ENCODE measurements at places on chromosomes 5 and 9. TPM values are rescaled to one million over a fixed set of nuclear protein-coding genes. Genes with fewer than 3 reads are reported as not detected.

GRCh38 chr9:90774071-90774470, 27.5 kb upstream of the SYK start:
- H3K36me3 ChIP-seq, result no peaks in the 10 kb centered on the region
- no peak overlapping the region for H3K27ac ChIP-seq
- no peaks in the 10 kb centered on the region for H3K4me1 ChIP-seq
- peaks cover 13% of the 10 kb centered on the region for H3K27me3 ChIP-seq

DNA sequence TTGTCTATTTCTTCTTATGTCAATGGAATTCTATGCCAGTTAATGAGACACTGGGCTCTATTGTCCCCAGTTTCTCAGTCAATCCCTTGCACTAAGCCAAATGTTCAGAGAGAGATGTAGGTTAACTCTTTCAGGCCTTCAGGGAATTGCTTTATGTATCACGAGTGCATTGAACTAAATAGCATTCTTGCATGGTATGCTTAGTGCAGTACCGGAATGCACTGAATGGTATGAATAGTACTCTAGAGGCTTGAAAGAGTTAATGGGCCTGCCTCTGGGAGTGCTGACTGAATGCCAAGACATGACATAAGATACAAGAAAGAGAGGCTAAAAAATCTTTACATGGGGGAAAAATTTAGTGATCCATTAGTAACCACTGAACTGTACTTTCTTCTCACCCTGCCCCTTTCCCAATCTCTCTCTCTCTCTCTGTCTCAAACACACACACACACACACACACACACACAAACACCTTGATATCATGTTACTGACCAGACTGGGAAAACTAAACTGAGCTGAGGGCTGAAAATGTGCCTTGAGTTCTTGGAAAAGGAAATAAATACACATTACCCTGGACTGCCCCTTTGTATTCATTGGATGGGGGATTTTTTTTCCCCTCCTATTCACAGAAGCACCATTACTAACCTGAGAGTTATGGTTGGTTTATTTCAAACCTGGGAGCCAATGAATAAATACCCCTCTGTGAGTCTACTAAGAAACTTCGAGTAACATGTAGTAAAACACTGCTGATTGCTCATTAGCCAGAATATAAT, 35.4 kb upstream of the TMC1 start:
- no peak for DNase-seq
- H3K36me3 ChIP-seq, result no peaks in the 10 kb centered on the region
- H3K4me3 ChIP-seq, result no peak overlapping the region
- no peaks in the 10 kb centered on the region for H3K4me1 ChIP-seq
- peaks cover 3% of the 10 kb centered on the region for H3K27me3 ChIP-seq

GRCh38 chr9:37107701-37108100, 12.7 kb upstream of the ZCCHC7 start:
- H3K27ac ChIP-seq, result no peak overlapping the region
- H3K4me1 ChIP-seq, result no peaks in the 10 kb centered on the region
- DNase-seq, result no peak
- no peaks in the 10 kb centered on the region for H3K36me3 ChIP-seq
- peaks cover 53% of the 10 kb centered on the region for H3K27me3 ChIP-seq
- H3K4me3 ChIP-seq, result no peak overlapping the region

DNA sequence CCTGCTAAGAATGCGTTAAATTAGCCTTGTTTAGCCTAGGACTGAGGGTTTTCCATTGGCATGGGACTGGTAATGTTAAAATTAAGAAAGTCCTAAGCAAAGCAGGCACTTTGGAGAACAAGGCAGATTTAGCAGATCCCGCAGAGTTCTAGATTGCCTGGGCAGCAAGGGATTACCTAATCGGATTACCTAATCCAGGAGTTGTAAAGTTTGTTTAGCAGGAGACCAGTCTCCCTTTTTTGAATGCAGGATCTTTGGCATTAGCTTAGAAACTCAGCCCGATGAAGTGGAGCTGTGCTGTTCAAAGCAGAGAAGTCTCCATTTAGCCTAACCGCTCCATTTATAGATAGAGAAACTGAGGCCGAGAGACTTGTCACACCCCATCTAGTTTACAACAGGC, 206.0 kb downstream of the DMRT2 start:
- no peaks in the 10 kb centered on the region for H3K36me3 ChIP-seq
- H3K4me1 ChIP-seq, result peaks cover 12% of the 10 kb centered on the region
- H3K27ac ChIP-seq, result no peak overlapping the region
- DNase-seq, result no peak
- no peak overlapping the region for H3K4me3 ChIP-seq

DNA sequence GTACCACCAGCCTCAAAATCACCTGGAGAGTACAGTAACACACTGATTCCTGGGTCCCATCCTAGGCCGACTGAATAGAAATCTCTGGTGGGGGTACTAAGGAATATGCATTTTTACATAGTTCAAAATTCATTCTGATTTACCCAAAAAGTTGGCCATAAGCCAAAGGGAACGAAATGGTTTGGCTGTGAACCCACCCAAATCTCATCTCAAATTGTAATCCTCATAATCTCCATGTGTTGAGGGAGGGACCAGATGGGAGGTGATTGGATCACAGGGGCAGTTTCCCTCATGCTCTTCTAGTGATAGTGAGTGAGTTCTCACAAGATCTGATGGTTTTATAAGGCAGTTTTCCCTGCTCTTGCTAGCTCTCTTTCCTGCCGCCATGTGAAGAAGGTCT, 31.1 kb downstream of the MEGF9 start:
- no peak overlapping the region for H3K27ac ChIP-seq
- H3K36me3 ChIP-seq, result peaks cover 4% of the 10 kb centered on the region
- H3K4me1 ChIP-seq, result peaks cover 13% of the 10 kb centered on the region
- H3K4me3 ChIP-seq, result no peak overlapping the region
- no peak for DNase-seq

GRCh38 chr9:93061260-93061751, 2.8 kb downstream of the SUSD3 start:
- no peaks in the 10 kb centered on the region for H3K36me3 ChIP-seq
- H3K27ac ChIP-seq, result no peak overlapping the region
- DNase-seq, result no peak
- peaks cover 25% of the 10 kb centered on the region for H3K4me1 ChIP-seq
- peaks cover 45% of the 10 kb centered on the region for H3K27me3 ChIP-seq
- H3K4me3 ChIP-seq, result no peak overlapping the region

- no peak overlapping the region for H3K4me3 ChIP-seq
- H3K4me1 ChIP-seq, result no peaks in the 10 kb centered on the region
- no peak overlapping the region for H3K27ac ChIP-seq
- H3K27me3 ChIP-seq, result no peaks in the 10 kb centered on the region
- H3K36me3 ChIP-seq, result no peaks in the 10 kb centered on the region
These were observed 76.9 kb downstream of the SYK start for GRCh38 chr9:90878562-90878961.

- peak overlapping the region; percentile 64 for H3K27ac ChIP-seq
- DNase-seq, result no peak
- no peaks in the 10 kb centered on the region for H3K27me3 ChIP-seq
- no peak overlapping the region for H3K4me3 ChIP-seq
These were observed 48.2 kb downstream of the ROPN1L start for GRCh38 chr5:10489810-10490426.

- peak; percentile 22 for DNase-seq
- no peaks in the 10 kb centered on the region for H3K36me3 ChIP-seq
- peaks cover 23% of the 10 kb centered on the region for H3K4me1 ChIP-seq
- H3K27me3 ChIP-seq, result no peaks in the 10 kb centered on the region
- peak overlapping the region; percentile 62 for H3K27ac ChIP-seq
These were observed 111.2 kb upstream of the IL12B start for GRCh38 chr5:159441441-159441840.

- no peaks in the 10 kb centered on the region for H3K27me3 ChIP-seq
- no peaks in the 10 kb centered on the region for H3K36me3 ChIP-seq
- H3K4me1 ChIP-seq, result peaks cover 67% of the 10 kb centered on the region
- H3K27ac ChIP-seq, result peak overlapping the region; percentile 84
- H3K4me3 ChIP-seq, result peak overlapping the region; percentile 64
These were observed 237.5 kb downstream of the CD180 start for GRCh38 chr5:66958980-66959641.

- H3K36me3 ChIP-seq, result peaks cover 28% of the 10 kb centered on the region
- H3K4me1 ChIP-seq, result peaks cover 29% of the 10 kb centered on the region
- H3K27ac ChIP-seq, result peak overlapping the region; percentile 95
- no peaks in the 10 kb centered on the region for H3K27me3 ChIP-seq
- DNase-seq, result no peak
- peak overlapping the region; percentile 98 for H3K4me3 ChIP-seq
These were observed 683 bp downstream of the CLPTM1L start for GRCh38 chr5:1343931-1344901.

The GFI1B gene
- 0.27 TPM for total RNA-seq

The RNF208 gene
- 31.5 TPM for total RNA-seq

The PCDHB15 gene
- 2.8 TPM for total RNA-seq

The ACOT12 gene
- not detected for total RNA-seq

The LCP2 gene
- total RNA-seq, result 3.9 TPM

The CDC20B gene
- total RNA-seq, result not detected

The DNAH5 gene
- total RNA-seq, result 0.14 TPM

Data from left ventricle myocardium inferior (tissue), 1 donor.